Psoas muscle (tissue), 8 donors: ENCODE measurements at places on chromosomes 7 and 10. TPM values are rescaled to one million over a fixed set of nuclear protein-coding genes. Genes with fewer than 3 reads are reported as not detected.

GRCh38 chr7:81175275-81175940 lies 256.6 kb upstream of the SEMA3C start:
- no peak overlapping the region for H3K27ac ChIP-seq
- no peaks in the 10 kb centered on the region for H3K36me3 ChIP-seq
- no peaks in the 10 kb centered on the region for H3K4me1 ChIP-seq
- no peak overlapping the region for H3K4me3 ChIP-seq

DNA sequence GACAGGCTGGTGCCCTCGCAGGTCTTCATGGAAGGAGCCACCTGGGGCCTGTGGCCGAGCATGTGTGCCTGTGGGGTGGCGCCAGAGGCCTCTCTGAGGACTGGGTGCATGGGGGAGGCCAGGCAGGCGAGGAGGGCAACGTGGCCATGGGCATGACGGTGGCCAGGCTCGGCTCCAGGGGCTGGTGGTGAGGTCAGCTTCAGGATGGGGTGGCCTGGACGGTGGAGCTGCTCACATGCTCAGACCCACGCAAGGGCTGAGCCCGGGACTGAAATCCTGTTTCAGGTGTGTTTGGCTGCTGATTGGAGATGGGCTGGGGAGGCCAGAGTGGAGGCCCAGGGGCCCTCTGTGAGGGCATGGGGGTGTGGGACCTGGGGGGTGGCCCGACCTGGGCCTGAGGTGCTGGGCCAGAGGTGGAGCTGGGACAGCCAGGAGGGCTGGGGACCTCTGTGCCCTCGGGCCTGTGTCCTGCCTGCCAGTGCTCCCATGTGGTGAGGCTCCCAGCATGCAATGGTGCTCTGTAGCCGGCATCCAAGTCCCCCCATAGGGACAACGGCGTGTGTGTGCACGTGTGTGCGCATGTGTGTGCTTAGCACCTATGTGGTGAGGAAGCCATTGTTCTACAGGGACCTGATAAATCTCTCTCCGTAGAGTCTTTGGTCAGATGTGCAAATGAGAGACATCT lies 71.1 kb downstream of the INPP5A start:
- no peak overlapping the region for H3K27ac ChIP-seq
- H3K36me3 ChIP-seq, result no peaks in the 10 kb centered on the region
- H3K27me3 ChIP-seq, result no peaks in the 10 kb centered on the region
- H3K4me1 ChIP-seq, result peaks cover 20% of the 10 kb centered on the region

GRCh38 chr10:30847199-30847598 lies 184.5 kb downstream of the ZNF438 start:
- no peak for DNase-seq
- no peak overlapping the region for H3K4me3 ChIP-seq
- no peaks in the 10 kb centered on the region for H3K27me3 ChIP-seq
- peak overlapping the region; percentile 16 for H3K27ac ChIP-seq
- peaks cover 17% of the 10 kb centered on the region for H3K4me1 ChIP-seq
- no peaks in the 10 kb centered on the region for H3K36me3 ChIP-seq

GRCh38 chr7:151889406-151890354 lies 12.8 kb upstream of the PRKAG2 start:
- H3K4me3 ChIP-seq, result no peak overlapping the region
- H3K27ac ChIP-seq, result no peak overlapping the region
- H3K27me3 ChIP-seq, result peaks cover 6% of the 10 kb centered on the region
- no peaks in the 10 kb centered on the region for H3K36me3 ChIP-seq

GRCh38 chr10:96918214-96919002 lies 86.3 kb downstream of the LCOR start:
- H3K36me3 ChIP-seq, result no peaks in the 10 kb centered on the region
- peaks cover 54% of the 10 kb centered on the region for H3K4me1 ChIP-seq
- no peaks in the 10 kb centered on the region for H3K27me3 ChIP-seq
- H3K27ac ChIP-seq, result peak overlapping the region; percentile 81
- H3K4me3 ChIP-seq, result peak overlapping the region; percentile 28

GRCh38 chr7:41763626-41764025 lies 60.7 kb upstream of the INHBA start:
- no peak overlapping the region for H3K27ac ChIP-seq
- no peaks in the 10 kb centered on the region for H3K4me1 ChIP-seq
- H3K27me3 ChIP-seq, result no peaks in the 10 kb centered on the region
- no peak overlapping the region for H3K4me3 ChIP-seq
- no peak for DNase-seq

- H3K27ac ChIP-seq, result no peak overlapping the region
- no peaks in the 10 kb centered on the region for H3K36me3 ChIP-seq
- no peak overlapping the region for H3K4me3 ChIP-seq
- peaks cover 27% of the 10 kb centered on the region for H3K27me3 ChIP-seq
Observed at GRCh38 chr7:138665249-138665648, 35.9 kb downstream of the SVOPL start.

DNA sequence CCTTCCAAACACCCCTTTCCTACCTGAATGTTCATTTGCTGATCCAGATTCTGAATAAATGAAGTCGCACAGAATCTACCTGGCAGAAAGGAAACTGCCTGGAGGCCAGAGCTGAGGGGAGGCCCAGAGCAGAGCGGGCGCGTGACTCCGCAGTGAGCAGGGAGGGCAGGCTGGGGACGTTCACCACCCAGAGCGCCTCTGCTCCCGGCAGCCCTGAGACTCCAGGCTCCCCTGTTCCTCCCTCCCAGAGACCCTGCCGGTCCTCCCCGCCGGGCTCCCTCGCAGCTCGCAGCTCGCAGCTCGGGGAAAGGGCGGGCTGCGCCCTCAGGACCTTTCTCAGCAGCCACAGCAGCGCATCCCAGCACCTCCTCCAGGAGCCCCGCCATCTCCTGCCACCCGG lies 176.7 kb upstream of the ZNF32 start:
- no peak overlapping the region for H3K4me3 ChIP-seq
- no peaks in the 10 kb centered on the region for H3K4me1 ChIP-seq
- H3K27me3 ChIP-seq, result no peaks in the 10 kb centered on the region
- H3K36me3 ChIP-seq, result no peaks in the 10 kb centered on the region
- DNase-seq, result no peak

- no peak overlapping the region for H3K4me3 ChIP-seq
- no peak for DNase-seq
- H3K36me3 ChIP-seq, result no peaks in the 10 kb centered on the region
- H3K27me3 ChIP-seq, result no peaks in the 10 kb centered on the region
Observed at GRCh38 chr7:138396251-138397070, 63.6 kb upstream of the TRIM24 start.

The ACTA2 gene
- 51.0 TPM for total RNA-seq

The NT5C2 gene
- 64.5 TPM for total RNA-seq

The ITGA8 gene
- total RNA-seq, result 1.4 TPM

The SEMA4G gene
- 1.4 TPM for total RNA-seq

The SMARCD3 gene
- total RNA-seq, result 92.5 TPM

The SEPTIN14 gene
- total RNA-seq, result not detected

The LIPK gene
- not detected for total RNA-seq
